Chondrocyte (in vitro differentiated cells): ENCODE measurements at places on chromosomes 1 and 21. TPM values are rescaled to one million over a fixed set of nuclear protein-coding genes. Genes with fewer than 3 reads are reported as not detected.

ANGPTL3 gene
- 0.10 TPM in 1 of 3 replicates, not detected in the others for total RNA-seq

LEMD1 gene
- not detected in 3 replicates for total RNA-seq

GPR37L1 gene
- not detected in 3 replicates for total RNA-seq

LAMC2 gene
- 13.8 to 20.1 TPM (median 14.5 TPM) in 3 replicates for total RNA-seq

GABPA gene
- total RNA-seq = 17.9 to 20.2 TPM (median 18.5 TPM) in 3 replicates

SRSF10 gene
- total RNA-seq = 86.0 to 113 TPM (median 92.0 TPM) in 3 replicates

LMX1A gene
- total RNA-seq = not detected in 3 replicates

CLDN19 gene
- total RNA-seq = not detected in 3 replicates

CXADR gene
- total RNA-seq = 0.08 to 0.75 TPM (median 0.17 TPM) in 3 replicates

OR2L5 gene
- not detected in 3 replicates for total RNA-seq

KRTAP10-11 gene
- total RNA-seq = not detected in 3 replicates
